ENCODE measurements at places on chromosomes 6 and 20.

DNA sequence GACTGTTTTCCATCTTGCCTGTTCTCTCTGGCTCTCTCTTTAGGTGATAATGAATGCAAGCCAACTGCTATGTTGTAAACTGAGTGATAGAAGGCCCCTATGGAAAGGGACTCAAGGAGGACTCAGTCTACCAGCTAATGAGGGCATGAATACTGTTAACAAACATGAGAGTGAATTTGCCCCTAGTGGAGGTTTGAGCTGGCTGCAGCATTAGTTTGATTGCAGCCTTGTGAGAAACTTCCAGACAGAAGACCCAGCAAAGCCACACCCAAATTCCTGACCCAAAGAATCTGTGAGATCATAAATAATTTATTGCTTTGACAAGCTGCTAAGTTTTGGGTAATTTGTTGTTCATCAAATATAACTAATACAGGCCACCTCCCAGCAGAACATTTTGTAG lies 50.0 kb upstream of the PLCB1 start:
- DNase-seq: no peak

- DNase-seq: no peak
Measured at GRCh38 chr20:3167738-3168078, 5.6 kb downstream of the LZTS3 start.

DNA sequence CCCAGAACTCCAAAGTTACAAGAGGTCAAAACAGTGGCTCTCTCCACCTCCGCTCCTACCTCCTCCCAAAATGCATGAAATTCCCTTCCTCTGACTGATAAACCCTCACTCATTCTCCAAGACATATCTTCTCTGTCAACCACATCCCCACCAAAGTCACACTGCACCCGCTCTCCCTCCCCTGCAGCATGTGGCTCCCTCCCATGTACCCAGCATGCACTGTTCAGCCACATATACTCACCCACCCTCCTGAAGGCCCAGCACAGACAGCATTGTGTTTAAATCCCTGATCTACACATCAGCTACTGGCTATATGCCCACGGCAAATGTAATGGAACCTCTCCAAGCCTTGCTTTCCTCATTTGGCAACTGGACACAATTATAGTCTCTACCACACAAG lies 5.5 kb upstream of the POU5F1 start:
- DNase-seq: no peak

DNA sequence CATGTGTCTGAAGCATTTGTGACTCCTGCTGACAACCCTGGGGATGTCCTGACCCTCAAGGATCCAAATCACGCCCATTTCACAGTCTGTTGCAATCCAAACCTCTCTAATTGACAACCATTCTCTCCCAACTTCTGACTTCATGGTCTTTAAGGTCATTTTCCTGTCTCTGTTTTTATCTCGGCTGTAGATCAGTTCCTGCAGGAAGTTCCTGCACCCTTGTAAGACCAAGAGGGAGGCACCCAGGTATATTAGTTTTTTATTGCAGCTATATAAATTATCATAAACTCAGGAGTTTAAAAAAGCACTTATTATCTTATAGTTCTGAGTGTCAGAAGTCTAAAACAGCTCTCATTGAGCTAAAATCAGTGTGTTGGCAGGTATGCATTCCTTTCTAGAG lies 166.8 kb downstream of the BTBD3 start:
- DNase-seq: no peak

GRCh38 chr6:137491478-137491877 lies 2.7 kb downstream of the OLIG3 start:
- no peak for DNase-seq

- no peak for DNase-seq
Measured at GRCh38 chr20:21323640-21324039, 20.5 kb downstream of the XRN2 start.

- DNase-seq: no peak
Measured at GRCh38 chr20:49904440-49905214, 10.7 kb downstream of the SPATA2 start.

DNA sequence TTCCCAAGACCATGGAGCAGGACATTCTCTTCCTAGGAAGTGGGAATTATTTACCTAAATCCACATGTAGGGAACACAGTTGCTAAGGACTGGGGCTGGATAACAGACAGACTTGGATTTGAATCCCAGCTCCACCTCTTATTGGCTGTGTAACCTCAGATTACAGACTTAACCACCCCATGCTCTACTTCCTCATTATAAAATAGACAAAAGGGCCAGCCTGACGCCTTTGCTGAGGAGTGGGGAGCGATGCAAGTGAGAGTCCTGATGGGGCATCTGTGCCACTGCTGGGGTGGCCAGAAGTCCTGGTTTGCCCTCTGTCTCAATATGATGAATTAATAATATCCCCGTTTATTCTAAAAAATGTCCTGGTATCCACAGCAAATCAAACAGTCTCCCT lies 46.8 kb downstream of the SPATA2 start:
- DNase-seq: no peak

GRCh38 chr6:3825851-3826581 lies 23.2 kb upstream of the FAM50B start:
- DNase-seq: peak; percentile 79

GRCh38 chr6:32967151-32968091 lies 973 bp upstream of the BRD2 start:
- DNase-seq: no peak

- DNase-seq: no peak
Measured at GRCh38 chr6:39214846-39215639, 14.2 kb downstream of the KCNK5 start.

GRCh38 chr20:24502661-24503060 lies 33.2 kb downstream of the SYNDIG1 start:
- no peak for DNase-seq

GRCh38 chr6:111843347-111844147 lies 29.7 kb downstream of the FYN start:
- DNase-seq: no peak

DNA sequence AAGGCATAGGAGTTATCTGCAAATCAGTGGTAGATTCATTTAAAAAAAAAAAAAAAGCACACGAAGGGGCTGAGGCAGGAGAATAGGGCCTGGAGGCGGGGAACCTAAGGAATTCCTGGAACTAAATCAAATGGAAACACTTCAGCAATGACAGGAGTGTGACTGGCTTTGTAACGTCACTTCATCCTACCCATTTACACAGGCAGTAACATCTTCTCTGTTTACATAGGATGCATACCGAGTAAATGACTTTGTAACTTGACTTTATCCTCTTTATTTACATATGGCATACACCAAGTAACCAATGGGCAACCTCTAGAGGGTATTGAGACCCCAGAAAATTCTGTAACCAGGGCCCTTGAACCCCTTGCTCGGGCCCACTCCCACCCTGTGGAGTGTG lies 56.4 kb upstream of the IYD start:
- DNase-seq: no peak

GRCh38 chr20:36744243-36744642 lies 1.6 kb downstream of the NDRG3 start:
- DNase-seq: no peak

DNA sequence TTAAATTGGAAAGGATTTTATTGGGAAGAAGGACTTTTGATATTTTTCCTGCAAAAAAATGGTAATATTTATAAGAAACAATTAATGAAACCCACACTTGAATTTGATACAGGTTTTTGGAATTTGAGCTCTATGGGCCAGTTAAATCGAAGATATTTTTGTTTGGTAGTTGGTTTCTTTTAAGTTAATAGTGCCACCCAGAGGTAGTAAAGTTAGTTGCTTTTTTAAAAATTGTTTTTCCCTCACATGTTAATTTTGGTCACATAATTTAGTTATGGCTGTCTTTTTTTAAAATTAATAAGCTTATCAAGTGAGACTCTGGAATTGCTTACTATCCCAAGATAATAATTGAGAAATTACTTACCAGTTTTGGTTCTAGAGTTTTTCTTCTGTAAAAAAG lies 7.1 kb downstream of the PRIM2 start:
- no peak for DNase-seq

DNA sequence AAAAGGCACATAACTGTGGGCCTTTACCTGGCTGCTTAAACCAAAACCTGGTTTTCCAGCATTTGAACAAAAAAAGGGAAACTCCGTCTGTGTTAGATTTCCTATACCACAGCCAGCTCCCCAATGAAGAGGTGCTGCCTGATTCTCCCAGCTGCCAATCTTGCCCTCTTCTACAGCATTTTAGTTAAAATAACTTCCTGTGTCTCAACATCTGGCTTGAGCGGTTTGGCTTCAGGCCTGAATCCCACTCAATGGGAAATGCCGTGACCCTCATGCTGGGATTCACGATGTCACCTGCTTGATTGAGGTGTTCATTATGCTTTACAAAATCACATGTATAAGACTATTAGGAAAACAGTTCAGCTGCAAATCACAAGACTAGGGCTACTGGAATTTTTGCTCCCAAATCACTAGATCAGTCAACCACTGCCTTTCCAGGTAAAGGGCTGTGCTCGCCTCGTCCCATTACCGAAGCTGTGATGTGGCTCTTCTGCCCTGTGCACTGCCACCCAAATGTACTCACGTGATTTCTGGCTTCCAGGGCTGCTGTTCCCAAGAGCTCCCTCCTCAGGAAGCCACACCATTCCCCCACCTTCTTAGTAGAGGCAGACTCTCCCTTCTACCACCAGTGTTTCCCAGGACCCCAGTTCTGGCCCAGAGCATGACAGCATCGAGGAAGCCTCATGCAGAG lies 94.6 kb downstream of the PSMG4 start:
- DNase-seq: no peak

DNA sequence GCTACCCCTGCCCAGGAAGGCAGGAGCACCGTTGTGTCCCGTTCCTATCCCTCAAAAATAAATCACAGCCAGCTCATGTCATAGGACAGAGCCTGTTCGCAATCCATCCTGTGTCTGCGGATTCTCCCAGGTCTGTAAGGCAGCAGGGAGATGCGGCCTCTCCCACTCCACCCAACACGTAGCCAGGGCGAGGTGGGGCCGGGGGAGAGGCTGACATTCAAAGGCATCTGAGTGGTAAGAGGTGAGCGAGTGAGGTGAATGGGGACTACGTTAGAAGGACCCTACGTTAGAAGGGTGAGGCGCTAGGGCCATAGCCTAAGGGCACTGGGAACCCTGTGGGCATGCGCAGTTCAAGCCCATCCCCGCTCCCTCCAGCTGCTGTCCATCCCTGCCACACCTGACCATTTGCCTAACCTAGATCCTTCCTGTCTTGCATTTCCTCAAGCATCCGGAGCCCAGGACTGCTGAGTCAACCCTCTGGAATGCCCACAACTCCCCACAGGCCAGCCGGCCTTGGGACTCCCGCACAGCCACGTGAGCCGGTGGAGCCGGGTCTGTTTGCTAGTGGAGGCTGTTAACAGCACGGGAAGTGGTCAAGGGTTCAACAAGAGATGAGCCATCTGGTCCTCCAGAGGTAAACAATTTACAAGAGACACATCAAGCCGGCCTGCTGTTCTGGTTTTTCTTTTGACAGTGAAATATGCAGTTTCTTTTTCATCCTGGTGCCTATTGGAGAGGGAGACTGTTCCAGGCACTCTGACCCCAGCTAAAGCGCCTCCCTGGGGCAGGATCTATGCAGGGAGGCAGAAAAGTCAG lies 45.9 kb downstream of the RIPOR3 start:
- peak; percentile 63 for DNase-seq
